ENCODE measurements at places on chromosomes 11 and 22. TPM values are rescaled to one million over a fixed set of nuclear protein-coding genes. Genes with fewer than 3 reads are reported as not detected.

OR51B5 gene
- total RNA-seq = not detected

TECTA gene
- 0.63 TPM for total RNA-seq

OR10A3 gene
- total RNA-seq = not detected

HTR3B gene
- total RNA-seq = not detected

FJX1 gene
- total RNA-seq = 25.2 TPM

MRGPRF gene
- total RNA-seq = 0.13 TPM

ABTB2 gene
- 0.13 TPM for total RNA-seq

GTSE1 gene
- total RNA-seq = 6.3 TPM

C11orf68 gene
- total RNA-seq = 12.3 TPM

Measured in dermis microvascular lymphatic vessel endothelial cell (primary cell).